ENCODE measurements at places on chromosomes 13 and 19. TPM values are rescaled to one million over a fixed set of nuclear protein-coding genes. Genes with fewer than 3 reads are reported as not detected.

GRCh38 chr19:7480970-7481255 lies 7.9 kb downstream of the PEX11G start:
- no peak for DNase-seq
- H3K27me3 ChIP-seq, result no peaks in the 10 kb centered on the region
- no peaks in the 10 kb centered on the region for H3K36me3 ChIP-seq
- no peak overlapping the region for H3K27ac ChIP-seq
- H3K4me3 ChIP-seq, result no peak overlapping the region
- peaks cover 8% of the 10 kb centered on the region for H3K4me1 ChIP-seq

GRCh38 chr13:76378767-76379166 lies 507.4 kb downstream of the KCTD12 start:
- no peak overlapping the region for H3K27ac ChIP-seq
- H3K4me3 ChIP-seq, result no peak overlapping the region

- peaks cover 42% of the 10 kb centered on the region for H3K4me1 ChIP-seq
- no peaks in the 10 kb centered on the region for H3K36me3 ChIP-seq
- no peak for DNase-seq
- no peak overlapping the region for H3K4me3 ChIP-seq
- H3K27ac ChIP-seq, result no peak overlapping the region
These were observed 147.9 kb downstream of the KATNAL1 start for GRCh38 chr13:30159446-30159839.

DNASE2 gene
- 11.1 TPM for total RNA-seq

IZUMO2 gene
- not detected for total RNA-seq

SHC2 gene
- total RNA-seq, result 0.36 TPM

Measured in CD4-positive, alpha-beta T cell (primary cell).